CD14-positive monocyte (primary cell): ENCODE measurements at places on chromosomes 11 and 22.

DNA sequence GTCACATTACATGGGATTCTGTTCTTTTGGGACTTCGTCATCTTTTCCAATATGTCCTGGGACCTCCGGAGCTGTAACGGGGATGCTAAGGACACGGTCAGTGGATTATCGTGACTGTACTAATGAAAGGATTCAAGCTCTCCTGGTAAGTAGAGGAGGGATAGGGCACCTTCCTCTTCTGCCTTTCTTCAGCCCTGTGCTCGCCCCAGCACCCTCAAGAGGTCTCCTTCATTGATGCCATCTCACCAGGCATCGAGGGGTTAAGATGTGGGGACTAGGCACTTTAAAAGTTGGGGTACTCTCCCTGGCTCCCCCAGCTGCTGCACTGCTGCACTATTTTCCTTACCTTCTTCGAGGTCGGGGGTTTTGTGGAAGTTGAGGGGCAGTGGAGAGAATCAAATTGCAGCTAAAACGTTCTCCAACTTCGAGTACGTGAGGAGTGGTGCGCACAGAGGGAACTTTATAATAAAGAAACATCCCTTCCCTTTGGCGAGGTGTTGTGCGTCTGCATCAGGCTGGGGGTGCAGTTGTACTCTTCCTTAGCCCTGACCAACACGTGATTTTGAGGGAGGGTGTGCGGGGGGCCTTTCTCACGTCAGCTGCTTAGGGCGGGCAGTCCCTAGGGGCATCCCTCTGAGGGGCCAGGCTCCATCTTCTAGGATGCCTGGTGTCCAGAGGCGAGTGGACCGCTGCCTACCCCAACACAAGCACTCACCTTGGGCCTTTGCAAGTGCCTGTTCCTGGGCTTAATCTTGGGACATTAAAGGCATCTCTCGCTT, 96.1 kb downstream of the GRAMD1B start:
- DNase-seq: no peak

GRCh38 chr11:111932611-111932950, 4.6 kb upstream of the DIXDC1 start:
- no peak for DNase-seq

GRCh38 chr11:12815931-12816494, 141.8 kb downstream of the TEAD1 start:
- DNase-seq: no peak

DNA sequence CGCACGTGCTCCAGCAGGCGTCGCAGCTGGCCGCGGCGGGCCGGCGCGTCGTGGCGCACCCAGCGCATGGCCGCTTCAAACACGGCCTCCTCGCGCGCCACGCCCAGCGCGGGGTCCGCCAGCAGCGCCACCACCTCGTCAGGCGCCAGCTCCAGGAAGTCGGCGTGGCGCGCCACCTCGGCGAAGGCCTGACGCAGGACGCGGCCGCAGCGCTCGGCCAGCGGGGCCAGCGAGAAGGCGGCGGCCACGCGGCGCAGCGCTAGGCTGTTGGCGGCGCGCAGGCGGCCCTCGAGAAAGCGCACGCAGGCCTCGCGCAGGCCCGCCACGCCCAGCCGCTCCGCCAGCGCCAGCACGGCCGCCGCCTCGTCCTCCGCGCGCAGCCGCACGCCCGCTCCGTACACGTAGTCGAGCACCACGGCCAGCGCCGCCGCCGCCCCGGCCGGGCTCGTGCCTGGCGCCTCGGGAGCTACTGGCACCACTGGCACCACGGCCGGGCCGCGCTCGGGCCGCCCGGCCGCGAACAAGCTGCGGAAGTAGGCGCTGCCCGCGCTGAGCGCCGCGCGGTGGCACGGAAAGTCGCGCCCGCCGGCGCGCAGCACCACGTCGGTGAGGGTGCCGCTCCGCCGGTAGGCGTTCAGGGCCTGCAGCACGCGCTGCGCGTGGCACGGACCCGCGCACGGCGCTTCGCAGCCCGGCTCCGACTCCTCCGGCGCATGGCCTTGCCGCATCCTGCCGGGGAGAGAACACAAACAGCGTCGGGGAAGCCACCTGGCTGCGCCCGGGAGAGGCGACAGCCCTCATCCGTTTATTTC, 2.9 kb downstream of the KLHL35 start:
- peak; percentile 55 for DNase-seq

GRCh38 chr22:21686634-21687393, 21.0 kb downstream of the PPIL2 start:
- no peak for DNase-seq

- DNase-seq: peak; percentile 23
These were observed 107.4 kb downstream of the SGSM3 start for GRCh38 chr22:40477683-40478337.

GRCh38 chr11:6232899-6233298, 1.5 kb downstream of the FHIP1B start:
- DNase-seq: peak; percentile 27

DNA sequence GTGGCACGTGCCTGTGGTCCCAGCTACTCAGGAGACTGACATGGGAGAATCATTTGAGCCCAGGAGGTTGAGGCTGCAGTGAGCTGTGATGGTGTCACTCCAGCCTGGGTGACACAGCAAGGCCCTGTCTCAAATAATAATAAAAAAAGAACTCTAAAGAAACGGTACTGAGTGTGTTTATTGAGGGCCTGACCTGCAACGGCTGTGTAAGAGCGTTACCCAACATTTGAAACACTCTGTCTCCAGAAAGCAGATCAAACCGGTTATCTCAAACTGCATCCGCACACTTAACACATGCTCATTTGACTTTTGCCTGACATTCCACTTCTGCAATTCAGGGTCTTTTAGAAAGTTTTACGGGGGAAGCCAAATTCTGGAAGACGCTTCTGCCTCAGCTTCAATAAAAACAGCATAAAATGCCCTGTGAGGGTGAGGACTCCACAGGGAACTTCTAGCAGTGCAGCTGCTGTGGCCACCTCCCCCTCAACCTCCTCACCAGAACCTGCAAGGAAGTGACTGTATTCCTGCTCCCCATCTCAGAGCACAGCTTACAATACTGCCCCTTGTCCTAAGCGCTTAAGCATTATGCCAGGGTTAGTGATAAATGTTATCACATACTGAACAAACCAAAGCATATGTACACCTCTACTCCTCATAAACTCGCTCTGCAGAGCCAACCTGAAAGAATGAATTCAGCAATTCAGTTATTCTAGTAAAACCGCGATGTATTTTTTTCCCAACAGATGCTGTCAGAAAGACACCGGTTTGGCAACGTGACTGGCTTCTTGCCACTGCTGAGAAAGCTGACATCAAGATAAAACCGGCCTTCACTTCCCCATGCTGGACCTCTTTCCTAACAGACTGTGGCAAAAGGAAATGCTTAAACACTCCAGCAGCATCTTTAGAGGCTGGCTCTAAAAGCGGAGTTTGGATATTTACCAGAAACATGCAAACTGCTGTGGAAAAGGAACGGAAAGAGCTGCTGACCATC, 52.2 kb downstream of the PRDM10 start:
- DNase-seq: peak; percentile 83

DNA sequence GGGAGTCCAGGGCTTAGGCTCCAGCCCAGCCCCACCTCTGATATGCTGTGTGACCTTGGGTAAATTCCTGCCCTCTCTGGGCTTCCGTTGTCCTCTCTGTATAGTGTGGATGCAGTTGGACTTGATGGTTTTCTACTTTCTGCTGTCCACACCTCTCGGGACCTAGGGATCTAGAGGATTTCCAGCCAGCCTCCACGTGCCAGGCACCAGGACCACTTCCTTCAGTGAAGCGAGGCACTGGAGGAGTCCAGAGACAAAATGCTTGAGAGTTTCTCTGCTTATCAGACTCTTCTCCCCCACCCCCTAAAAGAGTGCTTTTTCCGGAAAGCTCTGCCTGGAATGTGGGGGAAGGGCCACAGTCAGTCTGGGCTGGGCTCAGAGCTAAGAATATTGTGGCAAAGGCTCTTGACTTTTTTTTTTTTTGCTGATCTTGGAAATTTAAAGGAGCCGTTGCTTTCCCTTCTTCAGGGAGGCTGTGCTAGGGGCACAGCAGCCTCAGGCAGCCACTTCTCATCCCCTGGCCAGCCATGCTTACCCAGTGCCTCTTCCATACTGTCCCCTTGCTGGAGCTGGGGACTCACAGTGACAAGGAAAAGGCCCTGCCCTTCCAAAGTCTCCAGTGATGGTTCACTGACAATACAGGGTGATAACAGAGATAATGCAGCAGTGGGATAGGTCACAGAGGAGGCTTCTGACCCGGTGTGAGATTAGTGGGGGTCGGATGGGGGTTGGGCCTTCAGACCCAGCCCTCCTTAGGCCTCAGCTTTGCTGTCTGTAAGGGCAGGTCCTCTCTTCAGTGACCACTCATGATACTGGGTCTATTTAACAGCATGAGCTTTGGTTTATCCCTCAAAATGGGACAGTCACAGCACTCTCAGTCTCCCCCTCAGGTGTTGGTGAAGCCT, 2.9 kb upstream of the SERPINH1 start:
- no peak for DNase-seq

DNA sequence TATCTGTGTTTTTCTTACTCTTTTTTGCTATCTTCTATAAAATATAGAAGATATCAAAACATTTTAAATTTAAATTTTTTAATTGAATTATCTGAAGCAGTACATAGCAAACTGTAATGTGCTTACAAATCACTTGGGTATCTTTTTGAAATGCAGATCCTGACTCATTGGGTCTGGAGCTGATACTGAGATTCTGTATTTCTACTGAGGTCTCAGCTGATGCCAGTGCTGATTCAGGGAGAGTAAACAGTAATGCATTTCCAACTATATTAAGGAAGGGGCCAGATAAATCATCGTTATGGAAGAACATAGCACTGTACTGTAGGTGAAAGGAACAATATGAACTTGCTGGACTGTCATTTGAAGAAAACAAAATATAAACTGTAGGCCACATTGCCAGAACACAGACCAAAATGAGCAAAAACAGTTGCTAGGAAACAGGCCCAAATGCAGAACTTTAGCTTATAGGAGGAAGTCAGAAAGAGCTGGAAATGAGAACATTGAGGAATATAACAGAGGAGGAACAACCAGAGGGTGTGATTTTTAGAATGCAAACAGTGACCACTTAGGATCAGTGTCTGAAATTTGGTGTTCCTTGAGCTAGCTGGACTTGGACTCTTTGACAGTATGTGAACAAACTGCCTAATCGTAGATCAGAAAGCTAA, 3.3 kb downstream of the ARL14EP start:
- DNase-seq: peak; percentile 43

GRCh38 chr11:19659529-19659928, 53.1 kb upstream of the NAV2 start:
- DNase-seq: no peak

- no peak for DNase-seq
These were observed 34.3 kb downstream of the TSPAN18 start for GRCh38 chr11:44760917-44761550.

DNA sequence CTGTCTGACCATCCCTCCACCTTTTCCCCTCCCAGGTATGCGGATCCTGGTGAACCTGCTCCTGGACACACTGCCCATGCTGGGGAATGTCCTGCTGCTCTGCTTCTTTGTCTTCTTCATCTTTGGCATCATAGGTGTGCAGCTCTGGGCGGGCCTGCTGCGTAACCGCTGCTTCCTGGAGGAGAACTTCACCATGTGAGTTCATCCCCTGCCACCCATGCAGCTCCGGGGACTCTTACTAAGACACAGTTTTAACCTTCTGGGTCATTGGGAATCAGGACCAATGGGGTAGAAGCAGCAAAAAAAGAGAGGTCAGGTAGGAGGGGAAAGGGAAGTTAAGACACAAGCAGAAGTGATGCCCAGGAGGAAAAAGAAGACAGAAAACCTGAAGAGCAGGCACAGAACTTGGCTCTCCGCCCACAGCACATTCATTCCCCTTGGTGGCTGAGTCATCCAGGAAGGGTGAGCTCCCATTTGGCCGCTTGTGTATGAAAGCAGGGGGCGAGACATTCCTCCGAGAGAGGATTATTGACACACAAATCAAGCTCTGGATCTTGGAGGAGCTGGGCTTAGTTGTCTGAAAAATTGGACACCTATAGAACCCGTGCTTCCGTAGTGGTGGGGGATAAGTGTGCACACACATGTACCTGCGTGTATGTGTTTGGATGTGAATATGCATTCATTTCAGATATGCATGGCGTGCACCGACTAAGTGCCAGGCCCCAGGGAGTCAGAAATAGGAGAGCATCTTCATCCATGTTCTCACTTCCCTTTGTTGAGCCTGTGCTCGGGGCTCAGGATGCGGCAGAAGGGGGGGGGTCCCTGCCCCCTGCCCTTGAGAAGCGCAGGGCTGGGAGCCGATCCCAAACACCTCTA, 64.2 kb downstream of the CACNA1I start:
- DNase-seq: no peak

GRCh38 chr11:46234311-46234710, 43.2 kb upstream of the CREB3L1 start:
- no peak for DNase-seq

DNA sequence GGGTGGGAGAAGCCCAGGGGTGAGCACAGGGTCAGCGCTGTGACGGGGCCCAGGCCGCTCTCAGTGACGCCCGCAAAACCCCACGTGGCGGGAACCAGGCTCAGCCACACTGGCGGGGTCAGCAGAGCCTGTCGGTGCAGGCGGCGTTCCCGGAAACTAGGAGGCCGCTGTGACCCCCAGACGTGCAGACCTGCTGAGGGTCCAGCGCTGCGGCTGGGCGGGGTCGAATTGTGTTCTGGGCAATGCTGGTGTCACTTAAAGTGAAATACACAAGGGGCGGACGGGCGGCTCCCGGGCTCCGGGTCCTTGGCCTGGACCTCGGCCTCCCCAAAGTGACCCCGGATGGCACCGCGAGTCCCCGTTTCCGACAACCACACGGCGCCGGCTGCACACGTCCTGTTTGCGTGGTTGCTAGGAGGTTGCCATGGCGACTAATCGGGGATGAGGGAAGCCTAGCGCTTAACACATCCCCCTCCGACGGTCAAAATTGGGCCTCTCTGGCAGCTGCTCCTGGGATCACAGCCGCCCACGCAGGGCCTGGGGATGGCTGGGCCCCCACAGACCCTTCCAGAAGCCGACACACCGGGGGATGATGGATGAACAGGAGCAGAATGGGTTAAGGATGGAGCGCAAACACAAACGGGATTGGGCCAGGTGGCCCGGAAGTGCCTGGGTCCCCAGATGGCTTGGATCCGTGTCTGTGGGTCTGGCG, 81.7 kb upstream of the PRR5 start:
- peak; percentile 91 for DNase-seq

DNA sequence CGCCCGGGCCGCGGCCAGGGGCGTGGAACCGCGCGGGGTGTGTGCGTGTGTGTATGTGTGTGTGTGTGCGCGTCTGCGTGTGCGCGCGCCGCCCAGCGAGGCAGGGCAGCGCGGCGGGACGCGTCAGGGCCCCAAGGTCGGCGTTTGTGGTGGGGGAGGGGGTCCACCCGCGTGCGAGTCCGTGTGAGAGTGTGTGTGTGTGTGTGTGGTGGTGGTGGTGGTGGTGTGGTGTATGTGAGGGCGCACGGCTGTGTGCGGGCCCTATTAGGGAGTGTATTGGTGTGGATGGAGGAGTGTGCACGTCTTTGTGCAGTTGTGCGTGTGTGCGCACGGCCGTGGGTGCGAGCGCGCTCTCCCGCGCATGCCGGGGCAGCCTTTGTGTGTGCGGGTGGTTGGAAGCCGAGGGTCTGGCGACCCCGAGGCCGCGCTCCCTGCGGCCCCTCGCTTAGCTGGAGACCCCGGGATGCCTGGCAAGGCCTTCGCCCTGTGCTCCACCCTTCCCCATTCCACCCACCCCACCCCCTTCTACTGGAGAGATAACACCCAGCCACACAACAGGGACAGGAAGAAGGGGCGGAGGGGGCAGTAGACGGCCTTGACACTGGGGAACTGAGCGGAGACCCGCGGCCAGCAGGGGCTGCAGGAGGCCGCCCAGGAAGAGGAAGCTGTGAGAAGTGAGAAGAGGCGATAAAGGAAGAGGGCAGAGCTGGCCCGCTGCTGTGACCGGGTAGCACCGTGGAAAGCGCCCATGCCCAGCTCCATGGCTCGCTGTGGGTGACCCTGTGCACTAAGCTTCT, 528 bp upstream of the ARRB1 start:
- DNase-seq: peak; percentile 84
